Omental fat pad (tissue), 4 donors: ENCODE measurements at places on chromosomes 7 and 10.

DNA sequence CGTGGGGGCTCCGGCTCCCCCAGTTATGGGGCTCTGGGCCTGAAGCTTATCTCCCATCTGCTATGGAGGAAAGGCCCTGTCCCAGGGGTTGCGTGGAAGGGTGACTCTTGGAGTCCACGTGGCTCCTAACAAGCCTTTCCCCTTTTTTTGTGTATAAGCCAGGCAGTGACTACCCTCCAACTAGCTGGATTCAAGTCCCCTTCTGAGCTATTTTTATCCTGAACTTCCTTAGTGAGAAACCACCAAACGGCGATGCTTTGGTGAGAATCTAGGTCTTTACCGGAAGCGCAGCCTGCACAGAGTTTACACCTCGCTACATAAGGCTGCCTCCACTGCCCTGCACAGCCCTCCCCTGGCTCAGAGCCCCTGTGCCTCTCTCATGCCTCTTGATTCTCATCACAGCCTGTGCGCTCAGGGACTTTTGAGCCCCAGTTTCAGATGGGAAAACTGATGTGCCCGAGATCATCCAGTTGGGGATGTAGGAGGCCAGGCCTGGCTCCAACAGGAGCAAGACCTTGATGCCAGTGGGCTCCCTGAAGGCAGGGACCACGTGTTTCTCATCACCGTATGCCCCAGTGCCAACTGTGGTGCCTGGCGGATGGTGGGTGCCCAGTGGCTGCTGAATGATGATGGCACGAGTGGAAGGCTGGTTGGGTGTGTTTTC lies 102.3 kb upstream of the PPIF start:
- DNase-seq: no peak

- DNase-seq: no peak
Observed at GRCh38 chr7:15855525-15856109, 169.1 kb upstream of the MEOX2 start.

GRCh38 chr7:92560602-92561001 lies 29.6 kb downstream of the FAM133B start:
- no peak for DNase-seq

- no peak for DNase-seq
Observed at GRCh38 chr10:29257784-29258135, 31.1 kb upstream of the LYZL1 start.

DNA sequence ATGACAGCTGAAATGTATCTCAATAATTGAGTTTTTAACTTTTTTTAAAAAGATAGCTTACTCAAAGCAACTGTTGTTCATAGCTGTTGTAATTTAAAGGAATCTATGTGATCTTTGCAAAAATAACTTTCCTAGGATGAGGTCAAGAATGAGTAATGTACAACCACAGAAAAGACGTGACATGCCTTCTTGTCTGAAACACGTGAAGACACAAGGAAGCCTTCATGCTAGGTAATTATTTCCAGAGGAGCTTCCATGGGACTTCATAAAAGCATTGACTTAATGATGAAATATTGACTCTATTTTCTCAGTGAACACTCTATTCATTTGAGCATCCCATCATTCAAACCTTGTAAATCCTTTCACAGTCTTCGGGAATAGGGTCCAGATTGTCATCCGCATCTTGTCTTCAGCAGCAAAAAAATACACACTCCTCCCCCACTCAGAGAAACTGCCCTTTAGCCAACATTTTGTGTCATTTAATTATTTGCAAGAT lies 528.0 kb downstream of the NRG3 start:
- DNase-seq: no peak
